ENCODE measurements at places on chromosomes 12 and 14.

GRCh38 chr12:132284827-132285741, 44.3 kb downstream of the GALNT9 start:
- no peak for DNase-seq

- no peak for DNase-seq
Measured at GRCh38 chr12:19288603-19289244, 150.6 kb upstream of the AEBP2 start.

DNA sequence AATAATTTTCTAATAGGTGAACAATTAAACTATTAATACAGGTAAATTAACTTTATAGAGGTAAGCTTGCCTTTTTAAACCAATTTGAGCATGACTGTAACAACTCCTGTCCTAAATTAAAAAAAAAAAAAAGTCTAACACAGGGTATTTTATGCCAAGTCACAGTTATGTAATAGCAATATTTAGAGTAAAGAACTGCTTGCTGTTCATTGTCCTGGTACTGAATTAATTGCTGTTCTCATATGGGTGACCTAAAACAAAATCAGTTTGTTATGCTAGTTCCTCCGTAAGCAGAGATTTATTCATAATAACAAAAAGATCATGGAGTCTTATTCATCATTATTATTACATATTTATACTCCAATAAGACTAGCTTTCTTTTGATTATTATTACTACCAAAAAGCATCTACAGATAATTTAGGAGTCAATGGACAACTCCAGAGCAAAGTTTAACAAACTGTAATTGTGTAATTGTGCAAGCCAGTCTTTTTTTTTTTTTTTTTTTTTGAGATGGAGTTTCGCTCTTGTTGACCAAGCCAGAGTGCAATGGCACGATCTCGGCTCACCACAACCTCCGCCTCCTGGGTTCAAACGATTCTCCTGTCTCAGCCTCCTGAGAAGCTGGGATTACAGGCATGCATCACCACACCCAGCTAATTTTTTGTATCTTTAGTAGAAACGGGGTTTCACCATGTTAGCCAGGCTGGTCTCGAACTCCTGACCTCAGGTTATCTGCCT, 98.3 kb downstream of the ITPR2 start:
- DNase-seq, result no peak

- no peak for DNase-seq
Measured at GRCh38 chr12:104873374-104873773, 84.7 kb downstream of the SLC41A2 start.

- no peak for DNase-seq
Measured at GRCh38 chr14:58763210-58763609, 125.4 kb downstream of the DACT1 start.

DNA sequence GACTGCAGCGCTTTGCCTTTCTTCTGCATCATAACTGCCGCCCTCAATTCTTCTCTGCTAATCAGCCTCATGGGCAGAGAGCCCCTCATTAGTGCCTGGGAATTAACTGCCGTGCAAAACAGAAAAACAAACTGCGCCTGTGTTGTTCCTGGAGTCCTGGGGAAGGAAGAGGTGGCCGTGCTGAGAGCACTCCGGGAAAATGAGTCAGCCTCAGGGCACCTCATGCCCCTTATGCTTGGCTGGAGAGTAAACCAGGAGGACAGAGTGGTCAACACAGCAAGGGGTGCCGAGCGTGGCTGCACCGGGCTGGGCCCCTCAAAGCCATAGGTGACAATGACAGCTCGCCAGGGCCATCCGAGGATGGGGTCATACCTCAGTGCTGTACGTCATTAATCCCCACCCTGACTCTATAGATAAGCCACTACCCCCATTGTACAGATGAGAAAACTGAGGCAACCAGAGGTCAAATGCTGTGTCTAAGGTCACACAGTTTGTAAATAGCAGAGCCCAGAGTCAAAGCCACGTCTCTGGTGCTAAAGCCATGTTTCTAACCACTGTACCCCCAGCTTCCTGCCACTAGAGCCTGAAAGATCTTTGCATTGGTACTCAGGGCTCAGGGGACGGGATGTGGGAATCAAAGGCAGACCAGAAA, 74.4 kb downstream of the RIMBP2 start:
- DNase-seq, result no peak

- DNase-seq, result no peak
Measured at GRCh38 chr12:93571365-93571924, 1.0 kb upstream of the SOCS2 start.

- DNase-seq, result no peak
Measured at GRCh38 chr12:26798023-26798422, 35.0 kb downstream of the ITPR2 start.

GRCh38 chr12:108324351-108325017, 14.6 kb downstream of the CMKLR1 start:
- no peak for DNase-seq

DNA sequence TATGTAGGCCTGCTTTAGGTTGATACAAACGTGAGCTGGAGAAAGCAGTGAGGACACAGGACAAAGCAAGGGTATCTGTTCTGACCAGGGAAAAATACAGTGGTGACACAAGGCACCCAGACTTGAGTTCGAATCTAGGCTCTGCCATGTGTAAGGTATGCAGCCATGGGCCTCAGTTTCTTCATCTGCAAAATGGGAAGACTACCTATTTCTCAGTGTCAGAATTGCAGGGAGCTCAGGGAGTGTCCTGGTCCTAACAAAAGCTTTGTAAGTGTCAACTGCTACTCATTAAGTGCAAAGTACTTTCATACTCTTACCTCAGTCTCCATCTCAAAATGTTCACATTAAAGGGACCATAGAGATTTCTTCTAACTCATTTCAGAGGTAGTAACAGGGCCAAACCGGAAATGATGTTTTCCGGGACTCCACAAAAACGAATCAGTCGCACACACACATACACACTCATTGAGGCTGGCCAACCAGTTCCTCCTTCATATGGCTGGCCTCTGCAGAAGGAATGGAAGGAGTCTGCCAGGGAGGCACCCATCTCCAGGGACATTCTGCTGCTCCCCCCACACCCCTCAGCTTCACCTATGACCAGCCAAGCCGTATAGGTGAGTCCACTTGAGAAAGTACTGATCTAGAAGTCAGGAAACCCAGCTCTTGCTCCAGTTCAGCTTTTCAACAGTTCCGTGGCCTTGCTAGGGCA, 7.8 kb downstream of the CTDSP2 start:
- DNase-seq, result no peak

GRCh38 chr14:74979442-74980397, 23.0 kb upstream of the EIF2B2 start:
- no peak for DNase-seq

GRCh38 chr14:52310541-52310940, 3.6 kb upstream of the PTGER2 start:
- no peak for DNase-seq

GRCh38 chr12:77720258-77720657, 110.4 kb upstream of the NAV3 start:
- DNase-seq, result no peak

- DNase-seq, result no peak
Measured at GRCh38 chr14:36105401-36105800, 71.1 kb downstream of the PTCSC3 start.

- no peak for DNase-seq
Measured at GRCh38 chr12:62907561-62907960, 27.4 kb downstream of the PPM1H start.

DNA sequence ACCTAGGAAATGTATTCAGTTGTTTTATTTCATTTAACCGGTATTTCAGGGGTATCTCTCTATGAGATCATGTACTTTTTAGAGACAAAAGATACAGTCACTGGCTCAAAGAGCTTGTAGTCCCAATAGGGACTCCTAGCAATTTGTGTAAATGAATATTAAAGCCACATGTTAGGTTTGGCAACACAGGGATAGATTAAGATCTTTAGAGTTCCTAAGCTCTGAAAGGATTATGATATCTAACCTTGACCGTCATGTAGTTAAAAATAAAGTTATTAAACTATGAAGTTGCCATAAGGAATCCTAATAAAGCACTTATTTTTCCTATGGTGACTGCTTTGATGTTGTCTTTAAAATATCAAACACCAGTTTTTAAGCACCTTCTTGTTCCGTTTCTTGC, 100.4 kb upstream of the FGD4 start:
- no peak for DNase-seq

- DNase-seq, result no peak
Measured at GRCh38 chr14:24556756-24557155, 19.3 kb downstream of the CTSG start.

GRCh38 chr12:45987340-45987727, 3.0 kb downstream of the SCAF11 start:
- DNase-seq, result no peak

DNA sequence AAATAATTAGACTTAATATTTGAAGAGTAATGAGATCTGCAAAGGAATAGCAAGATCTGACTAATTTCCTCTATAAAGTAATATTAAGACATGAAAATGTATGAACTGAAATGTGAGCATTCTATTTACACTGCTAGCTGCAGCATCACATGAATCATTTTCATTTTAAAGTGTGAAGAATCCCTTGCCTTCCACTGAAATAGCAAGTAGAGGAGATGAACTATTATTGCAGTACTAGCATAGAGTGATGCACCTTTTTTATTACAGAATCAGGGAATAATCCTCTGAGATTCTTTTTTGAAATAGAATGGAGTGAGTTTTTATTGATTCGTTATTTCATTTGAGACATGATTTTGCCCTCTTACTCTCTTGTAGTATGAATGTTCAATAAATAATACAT, 281.9 kb upstream of the NAV3 start:
- no peak for DNase-seq

DNA sequence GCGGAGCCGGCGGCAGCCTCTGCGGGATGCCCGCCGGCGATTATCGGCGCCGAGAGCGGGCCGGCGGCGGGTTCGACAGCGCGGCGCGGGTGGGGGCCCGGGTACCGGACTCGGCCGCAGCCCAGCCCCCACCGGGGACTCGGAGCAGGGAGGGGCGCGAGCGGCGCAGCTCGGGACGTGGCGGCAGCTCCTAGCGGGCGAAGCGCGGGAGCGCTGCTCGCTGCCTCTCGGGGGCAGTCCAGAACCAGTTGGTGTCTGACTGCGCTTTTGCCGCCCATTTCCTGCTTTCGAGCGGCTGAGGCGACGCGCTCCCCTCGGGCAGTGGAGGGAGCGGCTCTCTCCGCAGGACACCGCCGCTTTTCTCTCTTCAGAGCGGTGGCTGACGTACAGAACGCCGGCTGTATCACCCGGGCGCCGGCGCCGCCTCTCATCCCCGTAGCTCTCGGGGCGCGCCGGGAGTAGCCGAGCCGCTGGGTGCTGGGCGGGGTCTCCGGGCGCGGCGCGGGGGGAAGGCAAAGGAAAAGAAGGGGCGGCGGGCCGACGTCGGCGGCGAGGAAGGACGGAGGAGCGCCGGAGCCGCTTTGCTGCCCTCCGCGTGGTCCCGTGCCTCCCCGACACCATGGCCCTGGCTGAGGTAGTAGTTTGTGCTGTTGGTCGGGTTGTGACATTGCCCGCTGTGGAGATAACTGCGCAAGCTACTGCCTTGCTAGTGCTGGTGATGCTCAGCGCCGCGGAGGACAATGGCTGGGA, 136.6 kb downstream of the MON2 start:
- peak; percentile 40 for DNase-seq

- no peak for DNase-seq
Measured at GRCh38 chr14:71049435-71050133, 142.3 kb downstream of the PCNX1 start.

Measured in esophagus squamous epithelium (tissue), 5 donors.